ENCODE measurements at places on chromosomes 5 and 9.

DNA sequence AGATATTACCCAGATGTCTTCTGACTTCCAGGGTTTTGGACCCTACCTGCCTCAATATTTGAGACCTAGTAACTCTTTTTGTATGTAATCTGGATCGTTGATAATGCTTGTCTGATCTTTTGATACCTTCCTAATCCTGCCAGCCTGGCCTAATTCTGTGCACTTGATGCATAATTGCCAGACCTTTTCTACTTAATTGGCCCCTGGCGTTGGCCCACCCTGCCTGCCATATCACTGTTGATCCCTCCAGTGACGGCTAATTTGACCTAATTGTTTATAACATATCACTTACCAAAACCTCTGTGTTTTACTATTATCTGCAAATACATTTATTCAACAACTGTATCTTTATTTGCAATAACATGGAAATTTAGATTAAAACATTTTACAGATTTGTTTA lies 49.0 kb downstream of the SLC44A1 start:
- DNase-seq = no peak

GRCh38 chr5:38453921-38454320 lies 102.5 kb downstream of the LIFR start:
- DNase-seq = no peak

GRCh38 chr5:171984748-171985419 lies 21.6 kb downstream of the FBXW11 start:
- DNase-seq = peak; percentile 62

- no peak for DNase-seq
These were observed 91.9 kb upstream of the OTULINL start for GRCh38 chr5:14489643-14490042.

- no peak for DNase-seq
These were observed 300.8 kb downstream of the DNAH5 start for GRCh38 chr5:13643734-13644133.

DNA sequence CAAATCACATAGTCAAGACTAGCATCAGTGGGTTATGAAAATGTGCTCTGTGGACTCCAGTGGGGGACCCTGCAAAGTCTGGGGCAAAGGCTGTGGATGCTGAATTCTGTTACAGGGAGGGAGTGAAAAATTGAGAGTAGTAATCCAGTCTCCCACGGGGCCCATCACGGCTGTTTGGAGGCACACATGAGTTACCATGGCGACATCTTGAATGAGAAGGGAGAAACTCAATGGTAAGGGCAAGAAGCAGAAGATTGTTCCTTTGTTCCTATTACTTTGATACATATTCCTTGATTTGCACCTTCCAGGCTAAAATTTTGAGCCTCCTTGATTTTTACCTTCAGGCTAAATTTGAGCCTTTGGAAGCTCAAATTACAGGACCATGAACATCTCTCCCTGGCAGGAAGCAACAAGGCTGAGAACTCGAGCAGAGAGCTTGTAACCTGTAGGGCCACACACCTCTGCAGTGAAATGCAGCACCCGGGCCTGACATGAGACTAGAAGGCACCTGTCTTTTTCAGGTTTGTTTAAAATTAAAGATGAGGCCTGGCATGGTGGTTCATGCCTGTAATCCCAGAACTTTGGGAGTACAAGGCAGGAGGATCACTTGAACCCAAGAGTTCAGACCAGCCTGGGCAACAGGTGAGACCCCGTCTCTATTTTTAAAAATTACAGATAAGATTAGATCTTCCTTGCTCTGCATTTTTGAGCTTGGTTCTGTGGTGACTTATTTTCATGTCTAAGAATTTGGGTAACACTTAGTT lies 31.0 kb upstream of the ZFR start:
- no peak for DNase-seq

DNA sequence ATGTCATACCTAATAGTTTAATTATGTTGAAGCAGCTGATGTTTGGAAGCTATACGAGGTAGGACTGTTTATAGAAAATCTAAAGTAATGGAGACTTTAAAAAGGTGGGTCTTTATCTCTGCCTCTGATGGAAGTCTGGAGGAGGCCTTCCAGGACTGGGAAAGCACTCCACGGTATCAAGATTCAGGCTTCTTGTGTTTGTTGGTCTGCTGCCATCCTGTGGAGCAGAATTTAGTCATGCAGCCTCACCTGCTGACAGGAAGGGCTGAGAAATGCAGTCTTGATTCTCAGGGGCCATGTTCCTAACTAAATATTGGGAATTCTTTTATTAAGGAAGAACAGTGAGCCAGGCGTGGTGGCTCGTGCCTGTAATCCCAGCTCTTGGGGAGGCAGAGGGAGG lies 15.9 kb downstream of the SPDL1 start:
- DNase-seq = no peak

DNA sequence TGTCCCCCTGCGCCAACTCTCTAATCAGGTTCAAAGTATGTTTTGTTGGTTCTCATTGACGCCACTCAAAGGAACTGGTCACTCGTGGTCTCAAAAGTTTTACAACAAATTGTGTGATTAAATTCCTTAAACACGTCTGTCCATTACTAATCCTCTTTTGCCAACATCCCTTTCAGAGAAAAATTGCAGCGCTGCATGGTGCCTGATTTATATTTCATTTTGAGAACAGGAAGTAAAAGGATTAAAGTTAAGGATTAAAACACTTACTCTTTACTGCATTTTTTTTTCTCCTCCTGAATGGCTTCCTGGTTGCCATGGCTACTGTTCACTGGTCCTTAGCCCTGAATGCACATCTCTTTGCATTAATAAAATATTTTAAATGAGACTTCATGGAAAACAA lies 383.5 kb downstream of the GLIS3 start:
- DNase-seq = no peak

GRCh38 chr5:78753093-78753531 lies 104.5 kb upstream of the LHFPL2 start:
- no peak for DNase-seq

GRCh38 chr9:114588651-114589526 lies 1.3 kb downstream of the ATP6V1G1 start:
- DNase-seq = no peak

DNA sequence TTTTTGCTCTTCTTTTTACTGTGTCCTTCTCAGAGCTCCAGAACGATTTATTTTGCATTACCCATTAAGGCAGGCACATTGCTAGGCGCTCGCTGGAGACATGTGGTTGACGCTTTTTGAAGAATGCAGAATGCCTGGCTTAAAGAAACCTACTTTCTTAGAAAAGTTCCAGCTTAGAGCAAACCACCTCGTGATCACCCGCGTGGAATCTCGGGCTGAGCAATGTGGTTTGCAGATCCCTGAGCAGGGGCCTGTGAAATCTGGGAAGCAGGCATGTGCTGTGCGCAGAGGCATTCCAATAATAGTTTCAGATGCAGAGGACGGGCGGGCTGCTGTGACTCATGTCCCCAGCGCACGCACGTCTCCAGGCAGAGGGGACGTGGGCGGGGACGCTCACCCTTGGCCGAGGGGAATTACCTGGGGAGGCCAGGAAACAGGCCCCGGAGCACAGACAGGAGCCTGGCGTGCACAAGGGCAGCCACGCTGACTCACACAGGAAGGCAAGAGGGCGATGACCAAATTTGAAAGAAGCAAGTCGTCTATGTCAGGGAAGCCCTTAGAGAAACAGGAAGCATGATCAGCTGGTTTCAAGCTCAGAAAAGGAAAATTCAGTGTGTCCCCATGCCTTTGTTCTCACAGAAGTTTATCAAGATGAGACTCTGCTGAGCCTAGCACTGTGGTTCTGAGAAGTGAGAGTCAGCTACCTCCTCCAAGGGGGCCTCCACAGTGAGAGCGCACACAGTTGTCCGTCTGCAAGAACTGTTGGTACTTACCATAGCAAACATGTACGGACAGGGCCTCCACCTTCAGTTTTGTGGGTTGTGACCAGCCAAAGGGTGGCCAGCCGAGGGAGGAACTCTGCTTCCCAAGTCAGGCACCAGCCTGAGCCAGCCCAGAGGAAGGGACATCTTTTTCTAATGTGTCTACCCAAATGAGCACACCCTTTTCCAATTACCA lies 218.6 kb downstream of the PIK3R1 start:
- peak; percentile 97 for DNase-seq

DNA sequence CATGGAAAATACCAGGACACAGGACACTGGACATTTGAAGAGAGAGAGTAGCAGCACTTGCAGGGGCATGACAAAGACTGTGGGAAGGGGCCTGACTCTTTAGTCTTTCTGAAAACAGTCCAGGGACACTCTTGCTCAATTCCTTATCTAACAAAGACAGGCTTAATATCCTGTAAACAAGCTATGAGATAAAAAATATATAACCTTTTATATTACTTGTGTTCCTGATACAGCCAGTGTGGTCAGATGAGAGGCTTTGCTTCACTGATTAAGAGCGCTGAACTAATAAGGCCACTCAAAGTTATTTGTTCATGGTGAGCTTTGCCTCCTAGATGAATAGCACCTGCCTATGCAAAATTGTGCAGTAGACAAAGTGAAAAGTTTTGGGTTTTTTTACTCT lies 518.7 kb downstream of the LRRC70 start:
- DNase-seq = no peak

DNA sequence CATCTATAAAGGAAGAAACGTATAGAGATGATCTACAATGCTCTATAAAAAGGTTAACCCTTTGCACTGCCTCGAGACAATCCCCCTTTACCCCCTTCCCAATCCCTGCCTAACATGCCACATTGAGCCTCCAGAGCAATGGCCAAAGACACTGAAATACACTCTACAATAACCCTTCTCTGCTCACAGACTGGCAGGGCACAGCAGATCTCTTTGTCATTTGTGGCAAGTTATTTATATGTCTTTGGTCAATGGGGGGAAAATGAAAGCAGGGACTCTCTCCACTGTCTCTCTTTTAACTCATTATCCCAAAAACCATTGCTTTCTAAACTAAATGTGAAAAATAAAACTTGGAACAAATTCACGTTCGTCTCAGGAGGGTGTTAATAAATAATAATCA lies 51.7 kb downstream of the PTCH1 start:
- DNase-seq = no peak

GRCh38 chr5:91562922-91563321 lies 179.8 kb upstream of the ARRDC3 start:
- no peak for DNase-seq

- no peak for DNase-seq
These were observed 40.5 kb downstream of the BHMT start for GRCh38 chr5:79151942-79152671.

Measured in stimulated activated CD4-positive, alpha-beta T cell treated with anti-CD3 and anti-CD28 coated beads, Interleukin-1b, Interleukin-23, amount 100 ng/mL, for 48 hours (primary cell).